Activated CD8-positive, alpha-beta memory T cell treated with anti-CD3 and anti-CD28 coated beads for 1 hour (primary cell): ENCODE measurements at places on chromosomes 6 and 20.

- DNase-seq, result no peak
These were observed 33.0 kb upstream of the DUSP22 start for GRCh38 chr6:259316-259715.

DNA sequence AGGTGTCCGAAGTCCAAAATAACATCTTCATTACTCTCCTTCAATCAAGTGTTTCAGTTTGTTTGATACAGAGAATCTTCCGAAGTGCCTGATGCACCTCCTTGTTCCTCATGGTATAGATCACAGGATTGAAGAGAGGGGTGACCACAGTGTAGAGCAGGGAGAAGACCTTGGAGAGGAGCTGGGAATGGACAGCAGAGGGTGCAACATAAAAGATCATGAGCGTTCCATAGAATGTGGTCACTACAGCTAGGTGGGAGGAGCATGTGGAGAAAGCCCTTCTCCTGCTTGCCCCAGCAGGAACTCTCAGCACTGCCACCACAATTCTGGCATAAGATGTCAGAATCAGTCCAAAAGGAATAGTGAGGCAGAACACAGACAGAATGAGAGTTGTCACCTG, 11.9 kb downstream of the OR12D1 start:
- DNase-seq, result no peak

GRCh38 chr20:39112178-39112743, 150.1 kb downstream of the DHX35 start:
- DNase-seq, result no peak

DNA sequence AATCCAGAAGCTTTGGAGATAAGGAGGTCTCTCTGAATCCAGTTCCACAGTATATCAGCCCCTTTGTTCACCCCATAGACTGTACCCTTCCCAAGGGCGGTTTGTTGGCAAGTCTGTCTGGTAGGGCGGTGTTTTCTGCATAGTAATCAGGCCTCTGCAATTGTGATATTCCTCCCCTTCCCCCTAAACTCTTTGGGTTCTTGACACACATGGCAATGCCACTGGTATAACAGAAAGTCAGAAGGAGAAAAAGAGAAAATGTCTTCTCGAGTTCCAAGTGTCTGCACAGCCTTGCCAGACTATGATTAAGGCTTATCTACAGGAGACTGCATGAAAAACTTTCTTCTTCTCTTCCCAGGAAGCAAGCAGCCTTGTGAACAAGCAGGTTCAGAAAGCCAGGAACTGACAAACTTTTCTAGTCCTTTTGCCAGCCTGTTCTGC, 45.6 kb downstream of the FOXO3 start:
- no peak for DNase-seq

DNA sequence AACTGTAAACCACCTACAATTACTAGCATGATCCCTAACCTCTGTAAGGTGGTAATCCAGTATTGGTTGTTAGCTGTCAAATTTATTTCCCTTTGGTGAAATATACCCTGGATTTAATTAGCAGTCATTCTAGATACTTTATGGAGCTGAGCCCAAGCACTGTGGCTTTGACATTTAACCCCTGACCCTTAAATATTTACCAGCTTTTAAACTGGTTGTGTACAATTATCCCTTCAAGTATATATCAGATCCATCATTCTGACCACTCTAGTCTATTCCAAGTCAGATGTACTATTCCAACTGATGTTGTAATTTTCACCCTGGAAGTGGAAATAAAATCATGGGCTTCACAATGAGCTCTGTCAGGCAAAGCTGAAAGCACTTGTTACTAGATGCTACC, 229.6 kb downstream of the FOXC1 start:
- DNase-seq, result no peak

- no peak for DNase-seq
These were observed 147.4 kb upstream of the SCGN start for GRCh38 chr6:25504661-25505060.
